ENCODE measurements at places on chromosomes 7 and 10.

DNA sequence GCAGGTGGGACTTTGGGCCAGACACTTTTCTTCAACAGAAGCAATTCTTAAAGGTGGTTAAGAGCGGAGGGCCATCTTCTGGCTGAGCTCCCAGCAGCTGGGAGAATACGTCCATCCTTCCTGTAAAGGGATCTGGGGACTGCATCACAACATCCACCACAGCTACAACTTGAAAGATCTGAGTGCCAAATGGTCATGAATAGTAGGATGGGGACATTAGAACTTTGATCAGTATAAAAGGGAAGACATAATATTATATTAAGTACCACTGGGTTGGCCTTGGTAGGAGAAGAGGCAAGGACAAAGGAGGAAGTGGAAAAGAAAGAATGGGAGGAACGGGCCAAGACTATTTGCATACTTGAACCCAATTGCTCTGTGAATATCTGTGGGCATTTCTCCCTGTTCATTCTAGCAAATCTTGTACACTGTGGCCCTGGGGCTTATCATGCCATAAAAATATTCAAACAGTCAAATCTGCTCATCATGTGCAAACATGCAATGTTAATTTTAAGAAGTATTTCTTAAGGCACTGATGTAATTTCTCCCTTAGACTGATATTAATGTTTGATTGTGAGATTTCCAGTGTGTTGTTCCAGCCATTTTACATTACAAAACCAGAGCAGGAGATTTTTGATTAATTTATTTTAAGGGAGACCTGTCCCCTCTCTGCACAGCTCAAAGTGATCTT lies 65.5 kb upstream of the CREB5 start:
- H3K27me3 ChIP-seq = peaks cover 3% of the 10 kb centered on the region
- H3K27ac ChIP-seq = no peak overlapping the region
- no peak for DNase-seq

DNA sequence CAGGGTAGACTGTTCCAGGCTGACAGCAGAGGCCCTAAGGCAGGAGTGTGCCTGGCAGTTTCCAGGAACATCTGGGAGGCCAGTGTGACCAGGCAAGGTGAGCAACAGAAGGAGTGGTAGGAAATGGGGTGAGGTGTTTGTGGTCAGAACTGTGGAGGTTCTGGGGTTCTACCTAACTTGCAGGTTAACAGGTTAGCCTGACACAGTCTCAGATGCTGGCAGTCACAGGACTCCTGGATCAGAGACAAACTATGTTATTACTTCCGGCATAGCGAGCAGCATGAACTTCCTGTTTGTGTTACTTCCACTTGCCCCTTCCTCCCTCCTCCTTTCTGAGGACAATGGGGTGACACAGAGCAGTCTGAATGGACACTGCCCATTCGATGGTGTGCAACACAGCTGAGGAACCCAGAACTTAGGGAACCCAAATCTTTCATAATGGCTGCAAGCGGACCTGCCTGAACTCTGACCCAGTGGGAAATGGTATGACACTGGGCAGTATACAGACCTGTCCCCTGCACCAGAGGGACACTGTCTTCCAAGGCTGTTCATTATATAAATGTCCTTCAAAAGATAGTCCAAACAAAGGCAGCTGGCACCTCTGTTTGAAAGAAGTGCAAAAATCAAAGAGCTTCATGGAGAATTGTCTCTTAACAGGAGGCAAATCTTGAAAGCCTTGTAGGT lies 3.9 kb upstream of the SAR1A start:
- peaks cover 7% of the 10 kb centered on the region for H3K4me1 ChIP-seq
- H3K27me3 ChIP-seq = no peaks in the 10 kb centered on the region
- H3K27ac ChIP-seq = no peak overlapping the region
- H3K4me3 ChIP-seq = no peak overlapping the region
- DNase-seq = peak; percentile 5
- no peaks in the 10 kb centered on the region for H3K36me3 ChIP-seq

GRCh38 chr7:159015454-159016410 lies 128.9 kb downstream of the VIPR2 start:
- H3K4me3 ChIP-seq = no peak overlapping the region
- H3K4me1 ChIP-seq = peaks cover 3% of the 10 kb centered on the region
- DNase-seq = no peak
- H3K27ac ChIP-seq = no peak overlapping the region
- no peaks in the 10 kb centered on the region for H3K36me3 ChIP-seq
- H3K27me3 ChIP-seq = peaks cover 12% of the 10 kb centered on the region

- no peaks in the 10 kb centered on the region for H3K36me3 ChIP-seq
- no peak overlapping the region for H3K27ac ChIP-seq
- DNase-seq = no peak
- H3K4me1 ChIP-seq = no peaks in the 10 kb centered on the region
- no peak overlapping the region for H3K4me3 ChIP-seq
These were observed 35.7 kb upstream of the DMBT1 start for GRCh38 chr10:122524811-122525210.

GRCh38 chr10:45817912-45818311 lies 29.4 kb downstream of the AGAP4 start:
- H3K27me3 ChIP-seq = peaks cover 2% of the 10 kb centered on the region
- H3K4me3 ChIP-seq = no peak overlapping the region
- no peaks in the 10 kb centered on the region for H3K4me1 ChIP-seq
- no peaks in the 10 kb centered on the region for H3K36me3 ChIP-seq
- H3K27ac ChIP-seq = no peak overlapping the region

GRCh38 chr10:26573674-26574073 lies 123.8 kb upstream of the PDSS1 start:
- DNase-seq = no peak
- peaks cover 42% of the 10 kb centered on the region for H3K36me3 ChIP-seq
- H3K4me3 ChIP-seq = peak overlapping the region; percentile 22
- peak overlapping the region; percentile 86 for H3K27ac ChIP-seq
- no peaks in the 10 kb centered on the region for H3K27me3 ChIP-seq
